ENCODE measurements at places on chromosomes 7 and 10.

DNA sequence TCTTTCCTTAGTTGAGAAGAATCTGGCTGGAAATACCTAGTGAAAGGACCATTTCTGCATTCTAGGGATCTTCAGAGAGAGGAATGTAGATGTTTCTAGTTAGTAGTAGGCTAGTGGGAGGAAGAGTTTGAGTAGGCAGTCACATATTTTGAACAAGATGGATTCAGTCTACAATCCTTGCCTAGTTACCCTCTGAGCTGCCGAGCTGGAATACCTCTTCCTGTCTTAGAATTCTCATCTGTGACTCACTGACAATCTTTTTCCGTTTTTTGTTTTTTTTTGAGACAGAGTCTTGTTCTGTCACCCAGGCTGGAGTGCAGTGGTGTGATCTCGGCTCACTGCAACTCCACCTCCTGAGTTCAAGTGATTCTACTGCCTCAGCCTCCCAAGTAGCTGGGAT, 30.7 kb upstream of the PLPP4 start:
- no peak for DNase-seq

DNA sequence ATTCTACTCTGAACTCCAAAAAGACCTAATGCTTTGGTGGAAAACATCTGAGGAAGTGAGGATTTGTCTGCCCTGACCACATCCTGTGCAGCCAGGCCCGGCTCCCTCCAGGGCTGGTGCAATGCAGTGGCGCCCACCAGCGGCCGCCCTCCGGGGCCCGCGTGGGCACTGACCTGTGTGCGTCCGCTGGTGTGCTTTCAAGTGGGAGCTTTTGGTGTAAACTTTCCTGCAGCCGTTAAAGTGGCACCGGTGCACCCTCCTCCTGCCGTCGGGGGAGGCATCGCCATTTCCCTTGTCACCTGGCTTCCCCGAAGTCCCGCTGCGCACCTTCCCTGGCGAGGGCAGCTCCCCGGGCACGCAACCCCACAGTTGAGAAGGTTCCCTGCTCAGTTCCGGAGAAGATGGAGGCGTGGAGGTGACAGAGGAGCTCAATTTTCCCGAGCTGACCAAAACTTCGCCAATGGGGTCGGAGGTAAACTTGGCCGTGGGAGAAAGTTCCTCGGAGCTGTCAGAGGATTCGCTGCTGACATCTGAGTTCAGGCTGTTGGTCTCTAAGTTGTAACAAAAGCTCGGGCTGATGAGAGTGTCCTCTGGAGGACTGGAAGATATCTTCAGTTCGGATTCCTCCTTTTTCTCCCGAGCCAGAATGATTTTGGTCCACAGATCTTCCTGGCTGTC, 3.4 kb downstream of the KLF6 start:
- DNase-seq, result no peak

- no peak for DNase-seq
Observed at GRCh38 chr10:32616438-32616837, 170.5 kb downstream of the CCDC7 start.

GRCh38 chr10:63264617-63265221, 131.6 kb downstream of the NRBF2 start:
- no peak for DNase-seq

GRCh38 chr10:132844069-132844809, 58.3 kb upstream of the NKX6-2 start:
- DNase-seq, result no peak

DNA sequence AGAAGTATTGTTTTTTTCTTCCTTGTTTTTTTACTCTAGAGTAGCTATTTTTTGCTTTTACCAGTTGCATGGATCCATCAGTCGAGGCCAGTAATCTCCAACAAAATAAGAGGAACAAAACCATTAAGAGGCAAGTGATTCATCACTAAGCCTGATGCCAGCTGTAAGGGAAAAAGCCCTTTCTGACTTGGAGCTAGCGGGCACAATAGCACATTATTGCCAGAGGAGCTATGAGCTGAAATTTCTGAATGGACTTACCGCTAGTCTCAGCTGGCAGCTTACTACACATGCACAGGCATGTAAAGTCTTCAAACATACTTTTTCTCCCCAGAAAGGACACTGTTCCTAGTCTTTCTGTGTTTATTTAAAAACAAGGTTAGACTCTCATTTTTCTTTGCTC, 41.6 kb upstream of the PTPRZ1 start:
- no peak for DNase-seq

DNA sequence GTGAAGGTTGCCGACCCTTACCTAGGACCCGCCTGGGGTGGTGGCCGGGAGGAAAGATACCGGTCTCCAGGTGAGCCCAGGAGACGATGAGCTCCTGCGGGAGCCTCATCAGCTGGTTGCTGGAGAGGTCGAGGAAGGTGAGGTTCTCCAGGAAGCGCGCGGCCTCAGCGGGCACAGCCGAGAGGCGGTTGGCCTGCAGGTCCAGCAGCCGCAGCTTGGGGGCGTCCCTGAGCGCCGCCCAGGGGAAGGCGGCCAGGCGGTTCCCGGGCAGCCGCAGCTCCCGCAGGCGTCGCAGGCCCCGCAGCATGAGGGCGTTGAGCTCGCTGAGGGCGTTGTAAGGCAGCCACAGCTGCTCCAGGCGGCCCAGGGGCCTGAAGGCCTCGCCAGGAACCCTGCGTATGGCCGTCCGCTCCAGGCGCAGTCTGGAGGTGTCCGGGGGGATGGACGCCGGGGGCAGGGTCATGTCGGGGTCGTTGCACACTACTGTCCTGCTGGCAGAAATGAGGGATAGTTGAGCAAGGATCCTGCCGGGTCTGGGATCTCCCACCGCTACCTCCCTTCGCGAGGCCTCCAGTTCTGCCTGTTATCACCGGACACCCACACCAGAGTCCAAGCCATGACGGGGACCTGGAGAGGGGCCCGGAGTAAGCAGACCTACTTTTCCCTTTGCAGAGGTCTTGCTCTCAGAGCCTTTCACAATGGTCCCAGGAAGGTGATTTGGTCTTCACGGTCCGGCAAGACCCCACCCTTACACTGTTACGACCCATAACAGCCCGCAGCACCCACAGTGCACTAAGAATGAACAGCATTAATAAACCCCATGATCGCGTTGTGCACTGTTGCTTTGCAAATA, 3.9 kb downstream of the LRIT1 start:
- DNase-seq, result no peak

GRCh38 chr7:87435546-87435945, 39.9 kb downstream of the ABCB4 start:
- no peak for DNase-seq

DNA sequence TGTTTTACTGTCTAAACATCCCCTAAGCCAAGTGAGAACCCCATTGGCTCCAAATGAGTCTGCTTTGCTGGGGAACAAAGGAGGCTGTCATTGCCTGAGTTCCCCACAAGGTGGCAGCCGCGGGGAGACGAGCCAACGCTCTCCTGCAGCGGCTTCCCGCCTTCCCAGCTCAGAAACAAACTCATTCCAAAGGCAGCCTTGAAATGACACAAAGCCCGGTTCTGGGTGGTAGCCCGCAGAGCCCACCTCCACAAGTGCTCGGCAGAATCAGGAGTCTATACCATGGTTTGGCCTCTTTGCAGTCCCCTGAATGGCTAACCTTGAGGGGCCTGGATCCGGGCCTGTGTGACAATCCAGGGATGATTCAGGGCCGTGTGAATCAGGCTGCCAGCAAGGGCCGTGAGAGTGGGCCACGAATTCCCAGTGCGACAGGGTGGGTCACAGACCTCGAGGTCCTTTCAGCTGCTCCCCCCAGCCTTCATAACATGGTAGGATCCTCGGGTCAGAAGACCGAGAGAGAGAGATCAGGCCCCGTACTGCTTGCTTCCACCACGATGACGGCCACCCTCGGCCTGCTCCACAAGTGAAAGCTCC, 79.7 kb downstream of the DLG5 start:
- peak; percentile 36 for DNase-seq

DNA sequence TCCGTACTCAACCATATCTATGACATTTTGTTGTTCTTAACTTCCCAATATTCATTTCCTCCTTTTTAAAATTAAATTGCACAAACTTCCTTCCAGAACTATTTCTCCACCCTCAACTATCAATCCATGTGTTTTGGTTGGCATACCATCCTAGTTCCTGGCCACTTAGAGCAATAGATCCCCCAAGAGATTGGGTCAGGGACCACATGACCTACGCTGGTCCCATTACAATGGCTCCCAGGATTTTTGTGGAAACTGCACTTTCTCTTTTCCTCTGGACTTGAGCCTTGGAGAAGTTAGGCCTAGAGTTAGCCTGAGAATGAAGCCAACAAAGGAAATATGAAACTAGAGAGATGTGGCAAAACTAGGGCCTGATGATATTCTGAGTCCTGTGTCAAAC, 55.7 kb upstream of the CASD1 start:
- no peak for DNase-seq

DNA sequence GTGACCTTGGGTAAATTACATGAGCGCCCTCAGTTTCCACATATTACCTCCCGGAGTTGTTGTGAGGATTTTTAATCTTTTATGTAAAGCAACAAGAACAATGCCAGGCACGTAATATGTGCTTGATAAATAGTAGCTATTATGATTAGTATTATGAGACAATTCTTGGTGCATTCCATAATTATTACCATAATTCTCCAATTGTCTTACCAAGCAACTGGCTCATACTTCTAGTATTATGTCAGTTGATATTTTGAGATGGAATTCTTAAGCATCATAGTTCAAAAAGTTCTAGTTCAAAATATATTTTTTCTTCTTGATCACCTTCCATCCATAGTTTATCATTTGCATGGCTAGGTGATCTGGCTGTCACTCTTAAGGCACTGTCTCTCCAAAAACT, 259.0 kb downstream of the BBS9 start:
- no peak for DNase-seq

GRCh38 chr10:2111965-2112364, 374.6 kb upstream of the ADARB2 start:
- no peak for DNase-seq

DNA sequence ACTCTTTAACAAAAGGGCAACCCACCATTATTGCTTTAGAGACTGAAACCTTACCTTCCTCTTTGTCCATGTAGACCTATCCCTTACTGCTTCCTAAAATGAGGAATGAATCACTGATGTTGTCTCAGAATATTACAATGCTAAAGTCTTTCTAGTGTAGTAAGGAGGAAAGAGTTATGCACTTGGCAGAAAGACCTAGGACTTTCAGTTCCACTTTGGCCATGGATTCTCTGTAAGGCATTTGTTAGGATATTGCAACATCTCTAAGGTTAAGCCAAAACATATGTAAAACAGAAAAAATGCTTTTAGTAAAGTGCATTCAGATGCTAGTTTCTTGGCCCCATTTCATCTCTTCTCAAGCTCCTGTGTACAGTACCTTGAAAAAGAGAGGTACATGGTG, 230.9 kb downstream of the PARD3 start:
- no peak for DNase-seq

DNA sequence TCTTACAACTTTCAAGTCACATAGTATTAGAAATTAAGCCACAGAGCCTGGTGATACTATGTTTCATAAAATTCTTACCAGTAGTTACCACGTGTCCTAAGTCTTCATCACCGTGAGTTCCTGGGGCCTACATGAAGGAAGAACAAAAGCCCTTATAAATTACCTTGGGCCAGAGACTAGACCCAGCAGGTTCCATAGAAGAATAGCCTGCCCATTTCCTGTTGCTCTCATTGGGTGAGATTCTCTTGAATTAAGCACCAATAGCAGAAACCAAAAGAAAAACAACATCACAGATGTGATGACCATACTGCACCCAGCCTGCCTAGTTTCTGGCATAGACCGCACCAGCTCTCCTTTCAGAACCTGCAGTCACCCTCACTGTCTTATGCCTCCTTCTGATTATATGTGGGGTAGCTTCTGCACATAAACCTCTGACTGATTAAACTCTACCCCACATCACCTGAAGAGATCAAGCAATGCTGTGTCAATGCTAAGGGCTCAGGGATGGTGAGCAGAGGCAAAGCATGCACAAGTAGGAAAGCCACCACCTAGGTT, 18.0 kb upstream of the SEM1 start:
- DNase-seq, result no peak

- no peak for DNase-seq
Observed at GRCh38 chr7:641269-641671, 85.2 kb upstream of the DNAAF5 start.

DNA sequence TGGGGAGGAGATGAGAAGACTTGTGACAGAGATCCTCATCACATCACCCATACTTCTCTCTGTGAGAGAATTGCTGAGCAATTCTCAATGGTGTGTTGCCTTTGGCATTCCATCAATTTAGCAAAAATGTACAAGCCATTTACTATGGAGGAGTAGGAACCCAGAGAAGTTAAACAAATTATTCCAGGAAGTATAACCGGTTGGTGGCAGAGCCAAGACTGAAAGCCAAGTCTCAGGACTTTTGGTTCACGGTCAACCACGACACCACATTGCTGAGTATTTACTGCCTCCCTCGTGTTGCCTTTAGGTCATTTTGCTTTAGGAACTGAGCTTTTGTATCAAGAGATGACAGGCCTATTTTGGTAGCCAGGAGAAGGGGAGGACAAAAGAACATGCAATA, 88.0 kb upstream of the ELMO1 start:
- DNase-seq, result no peak

DNA sequence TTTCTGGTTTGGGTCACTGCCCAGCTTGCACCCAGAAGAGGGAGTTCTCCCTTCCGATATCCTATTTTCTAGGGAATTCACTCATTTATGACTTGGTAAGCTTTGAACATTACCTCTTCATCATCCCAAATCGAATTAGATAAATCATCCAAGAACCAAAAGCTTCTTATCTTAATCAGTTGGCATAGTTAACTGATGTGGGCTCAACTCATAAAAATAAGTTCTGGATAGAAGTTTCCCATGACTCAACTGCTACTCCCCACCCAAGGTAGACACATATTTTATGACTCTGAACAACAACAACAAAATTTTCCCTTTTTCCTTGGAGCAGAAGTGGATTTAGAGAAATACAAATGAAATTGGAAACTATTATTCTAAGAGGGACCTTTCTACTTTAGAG, 102.9 kb upstream of the CCDC6 start:
- DNase-seq, result no peak

DNA sequence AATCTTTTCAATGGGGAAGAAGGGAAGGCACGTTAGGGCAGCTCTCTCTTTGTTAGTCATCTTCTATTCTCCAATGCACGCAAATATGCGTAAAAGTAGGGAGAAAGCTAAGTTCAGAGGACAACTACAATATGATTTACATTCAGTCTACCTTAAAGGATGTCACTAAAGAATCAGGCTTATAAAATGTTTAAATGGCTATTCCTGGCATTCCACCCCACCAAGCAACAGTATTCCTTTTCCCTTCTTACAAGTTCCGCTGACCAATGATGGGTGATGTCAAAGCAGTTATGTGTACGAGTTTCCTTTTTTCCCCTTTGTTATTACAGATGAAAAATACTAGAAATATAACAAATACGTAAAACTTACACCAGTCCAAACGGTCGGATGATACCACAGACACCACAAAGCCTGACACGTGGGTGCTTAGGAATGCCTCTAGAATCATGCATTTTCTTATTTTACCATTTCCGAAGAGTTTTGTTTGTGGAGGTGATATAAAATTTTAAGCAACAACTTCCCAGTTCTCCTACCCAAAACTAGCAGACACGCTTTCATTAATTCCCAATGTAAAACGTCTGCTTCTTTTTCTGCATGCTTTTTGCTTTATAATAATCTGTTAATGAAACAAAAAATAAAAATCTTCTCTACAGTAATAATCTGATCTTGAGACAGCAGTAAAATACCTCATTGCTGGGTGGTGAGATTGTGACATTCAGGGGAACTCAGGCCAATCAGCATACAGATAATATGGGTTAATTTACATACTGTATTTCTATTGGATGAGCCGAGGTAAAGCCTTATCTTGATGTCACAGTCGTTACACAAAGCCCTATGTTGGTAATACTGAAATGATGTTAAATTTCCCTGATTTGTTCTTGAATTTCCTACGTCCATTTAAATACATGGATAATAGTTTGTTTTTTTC, 708 bp upstream of the GPR85 start:
- no peak for DNase-seq

All from stimulated activated CD8-positive, alpha-beta memory T cell treated with anti-CD3 and anti-CD28 coated beads, Interleukin-4, amount 100 ng/mL, for 1 hour (primary cell).